ENCODE measurements at places on chromosomes 7 and 10. TPM values are rescaled to one million over a fixed set of nuclear protein-coding genes. Genes with fewer than 3 reads are reported as not detected.

The SVOPL gene
- not detected for total RNA-seq

The CALCR gene
- total RNA-seq, result not detected

The MACC1 gene
- 0.24 TPM for total RNA-seq

The SPDYE6 gene
- not detected for total RNA-seq

The WIPF3 gene
- not detected for total RNA-seq

The AKR1C1 gene
- 75.3 TPM for total RNA-seq

The ZNF679 gene
- total RNA-seq, result not detected

The VWA2 gene
- total RNA-seq, result 0.16 TPM

The NME8 gene
- not detected for total RNA-seq

The SPDYE16 gene
- not detected for total RNA-seq

The TMEM225B gene
- total RNA-seq, result 1.6 TPM

The TMEM139 gene
- total RNA-seq, result not detected

The FZD8 gene
- total RNA-seq, result 5.6 TPM

The HDAC9 gene
- 13.0 TPM for total RNA-seq

The OPALIN gene
- total RNA-seq, result not detected

Data from hair follicle dermal papilla cell (primary cell).